Spleen (tissue), 13 donors: ENCODE measurements at places on chromosomes 1 and 21.

DNA sequence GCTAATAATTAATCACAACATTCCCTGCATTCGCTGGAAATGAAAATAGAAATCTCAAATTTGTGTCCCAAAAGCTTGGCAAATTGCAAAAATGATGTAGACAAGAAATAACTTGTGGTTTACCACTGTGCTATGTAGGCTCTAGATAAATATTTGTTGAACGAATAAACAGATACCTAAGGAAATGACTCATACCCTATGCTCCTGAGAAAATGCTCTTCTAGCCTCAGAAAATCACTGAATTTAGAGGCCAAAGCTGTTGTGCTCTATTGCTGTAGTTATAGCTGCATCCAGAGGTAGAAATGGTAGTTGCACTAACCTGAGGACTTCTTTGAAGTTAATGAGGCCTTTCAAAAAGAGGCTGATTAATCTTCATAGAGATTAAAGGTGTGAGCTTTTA, 142.0 kb upstream of the ZNHIT6 start:
- DNase-seq, result no peak

- DNase-seq, result peak; percentile 86
Measured at GRCh38 chr1:23422241-23422877, 2.2 kb downstream of the TCEA3 start.

DNA sequence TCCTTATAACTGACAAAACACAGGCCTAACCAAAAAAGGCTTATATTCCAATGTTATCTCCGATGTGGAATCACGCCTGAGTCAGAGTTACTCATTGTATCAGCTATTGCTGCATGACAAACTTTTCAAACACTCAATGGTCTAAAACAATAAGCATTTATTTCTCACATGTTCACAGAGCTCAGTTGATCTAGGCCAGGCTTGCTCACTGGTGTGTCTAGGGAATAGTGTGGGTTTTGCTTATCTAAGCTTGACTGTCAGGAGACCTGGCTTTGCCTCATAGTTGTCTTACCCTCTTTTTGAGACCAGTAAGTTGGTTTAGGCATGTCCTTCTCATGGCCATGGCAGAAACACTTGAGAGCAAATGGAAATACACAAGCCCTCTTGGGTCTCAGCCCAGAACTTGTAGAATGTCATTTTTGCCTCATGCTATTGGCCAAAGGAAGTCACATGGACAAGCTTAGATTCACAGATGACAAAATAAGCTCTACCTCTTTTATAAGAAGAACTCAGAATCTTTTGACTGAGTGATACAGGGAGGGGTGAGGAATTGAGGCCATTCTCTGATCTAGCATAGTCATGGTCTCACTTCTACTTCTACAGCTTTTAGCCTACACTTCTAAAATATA, 130.8 kb downstream of the HMCN1 start:
- DNase-seq, result no peak

- peak; percentile 95 for DNase-seq
Measured at GRCh38 chr1:209805875-209806760, at the start of gene IRF6. IRF6 (minus strand) TSS chr1:209806142; CDS start chr1:209801413, 4,729 bp downstream.
